Central memory CD8-positive, alpha-beta T cell (primary cell): ENCODE measurements at places on chromosomes 7 and 10.

DNA sequence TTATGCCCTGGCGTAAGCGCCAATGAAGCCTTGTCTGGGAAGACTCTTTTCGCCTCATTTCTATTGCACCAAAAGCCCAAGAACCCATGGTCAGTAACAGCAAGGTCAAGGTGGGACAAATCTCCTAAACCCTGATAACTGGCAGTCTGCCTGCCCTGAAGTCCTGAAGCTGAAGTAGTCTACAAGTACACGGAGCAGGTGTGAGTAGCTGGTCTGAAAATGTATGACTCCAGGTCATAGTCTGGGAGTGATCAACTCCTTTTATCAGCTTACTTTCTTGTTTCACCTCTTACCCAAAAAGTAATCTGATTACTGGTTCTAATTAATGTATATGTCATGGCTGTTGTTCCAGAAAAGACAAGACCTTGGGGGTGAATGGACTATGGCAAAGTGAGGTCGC is 107.3 kb upstream of the EFCAB10 start:
- no peak for DNase-seq

DNA sequence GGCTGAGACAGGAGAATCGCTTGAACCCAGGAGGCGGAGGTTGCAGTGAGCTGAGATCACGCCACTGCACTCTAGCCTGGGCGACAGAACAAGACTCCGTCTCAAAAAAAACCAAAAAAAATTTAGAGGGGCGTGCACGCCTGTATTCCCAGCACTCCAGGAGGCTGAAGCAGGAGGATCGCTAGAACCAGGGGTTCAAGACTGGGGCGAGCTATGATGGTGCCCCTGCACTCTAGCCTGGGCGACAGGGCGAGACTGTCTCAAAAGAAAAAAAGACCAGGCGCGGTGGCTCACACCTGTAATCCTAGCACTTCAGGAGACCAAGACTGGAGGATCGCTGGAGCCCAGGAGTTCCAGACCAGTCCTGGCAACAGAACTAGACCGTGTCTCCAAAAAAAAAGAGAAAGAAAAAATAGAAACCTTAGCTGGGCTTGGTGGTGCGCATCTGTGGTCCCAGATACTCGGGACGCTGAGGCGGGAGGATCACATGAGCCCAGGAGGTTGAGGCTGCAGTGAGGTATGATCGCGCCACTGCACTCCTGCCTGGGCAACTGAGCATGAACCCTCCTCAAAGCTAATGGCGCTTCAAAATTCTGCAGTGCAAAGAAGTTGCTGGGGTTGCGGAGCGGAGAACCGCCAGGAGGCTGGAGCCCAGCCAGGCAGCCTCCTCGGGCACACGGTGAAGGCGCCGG is 382 bp upstream of the MBLAC1 start:
- no peak for DNase-seq

GRCh38 chr10:71835671-71836595 is 15.1 kb downstream of the PSAP start:
- no peak for DNase-seq

DNA sequence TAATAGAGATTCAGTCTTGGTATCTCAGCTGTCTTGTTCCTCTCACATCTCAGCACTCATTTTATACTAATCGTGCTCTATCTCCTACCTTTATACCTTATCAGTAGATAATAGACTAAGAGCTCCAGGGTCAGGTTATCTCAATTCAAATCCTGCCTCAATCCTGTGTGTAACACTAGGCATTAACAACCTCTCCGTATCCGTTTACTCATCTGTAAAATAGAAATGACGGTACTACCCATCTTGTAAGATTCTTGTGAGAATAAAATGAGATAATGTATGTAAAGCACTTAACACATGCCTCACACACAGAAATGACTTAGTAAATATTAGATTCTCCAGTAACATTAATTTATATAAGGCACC is 622 bp upstream of the P4HA1 start:
- DNase-seq: no peak

- DNase-seq: no peak
Observed at GRCh38 chr10:102832987-102833386, 4.2 kb downstream of the CYP17A1 start.

- DNase-seq: no peak
Observed at GRCh38 chr7:141674171-141674671, 27.7 kb downstream of the DENND11 start.

DNA sequence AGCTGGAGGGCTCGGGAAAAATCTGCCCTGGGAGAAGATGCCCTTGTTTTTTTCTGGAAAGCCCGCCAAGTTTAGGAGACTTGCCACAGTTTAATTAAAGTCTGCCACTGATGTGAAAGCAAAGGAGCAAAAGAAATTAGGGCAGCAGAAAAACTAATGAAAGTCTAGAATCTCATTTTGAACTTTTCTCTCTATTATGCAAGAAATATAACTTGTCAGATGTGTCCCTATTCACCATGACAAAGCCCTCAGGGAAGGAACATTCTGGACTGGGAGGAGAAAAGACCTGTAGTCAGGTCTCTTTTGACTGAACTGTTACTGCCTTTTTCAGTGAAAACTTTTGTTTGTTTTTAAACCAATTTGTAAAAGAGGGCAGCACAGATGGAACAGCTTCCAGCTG is 715.5 kb downstream of the SORCS3 start:
- no peak for DNase-seq

DNA sequence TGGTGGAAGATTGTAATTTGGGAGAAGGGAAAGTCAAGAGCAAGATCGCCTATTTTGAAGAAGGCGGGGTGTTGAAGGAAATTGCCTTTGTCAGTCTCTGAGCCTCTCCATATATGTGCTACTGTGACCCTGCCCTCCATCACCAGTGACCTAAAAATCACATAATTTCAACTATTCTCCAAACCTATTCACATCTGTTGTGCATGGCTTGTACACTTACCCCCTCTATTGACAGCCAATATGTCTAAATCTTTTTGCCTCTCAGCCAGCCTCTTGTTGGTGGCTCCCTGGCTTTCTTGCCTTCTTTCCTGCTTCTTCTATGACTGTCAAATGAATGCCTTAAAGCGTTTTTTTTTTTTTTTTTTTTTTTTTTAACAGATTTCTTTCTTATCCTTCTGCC is 295.6 kb downstream of the AUTS2 start:
- no peak for DNase-seq

GRCh38 chr10:31773749-31774298 is 154.8 kb downstream of the ARHGAP12 start:
- DNase-seq: no peak

DNA sequence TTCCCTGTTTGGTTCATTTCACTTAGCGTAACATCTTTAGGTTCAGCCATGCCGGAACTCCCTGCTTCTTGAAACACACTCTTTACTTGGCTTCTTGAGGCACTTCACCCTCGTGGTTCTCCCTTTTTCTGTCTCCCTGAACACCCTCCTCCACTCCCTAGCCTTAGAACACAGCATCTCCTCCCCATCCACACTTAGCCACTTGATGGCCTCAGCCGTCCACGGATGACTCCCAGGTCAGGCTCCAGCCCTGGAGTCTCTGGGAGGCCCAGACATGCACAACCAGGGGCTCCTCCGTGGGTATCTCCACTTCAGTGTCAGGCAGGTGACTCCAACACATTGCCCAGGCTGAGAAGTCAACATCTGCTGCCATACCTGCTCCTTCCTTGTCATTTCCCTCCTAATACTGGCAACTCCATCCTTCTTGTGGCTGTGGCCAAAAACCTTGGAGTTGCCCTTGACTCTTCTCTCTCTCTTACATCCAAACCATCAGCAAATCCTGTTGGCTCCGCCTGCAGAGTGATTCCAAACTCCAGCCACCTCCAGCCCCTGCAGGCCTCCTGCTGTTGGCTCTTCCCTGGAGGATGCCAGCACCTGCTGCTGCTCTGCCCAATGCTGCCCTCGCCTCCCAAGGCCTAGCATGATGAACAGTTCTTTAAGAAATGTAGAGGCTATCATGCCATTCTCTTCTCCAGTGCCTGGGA is 8.4 kb upstream of the INMT start:
- no peak for DNase-seq

- DNase-seq: no peak
Observed at GRCh38 chr10:84198206-84198915, 4.0 kb downstream of the CDHR1 start.

- no peak for DNase-seq
Observed at GRCh38 chr7:49995681-49996080, 97.4 kb downstream of the ZPBP start.

- no peak for DNase-seq
Observed at GRCh38 chr10:34674176-34674575, 140.9 kb downstream of the PARD3 start.

GRCh38 chr7:98831641-98832221 is 38.1 kb downstream of the TMEM130 start:
- no peak for DNase-seq

- DNase-seq: no peak
Observed at GRCh38 chr7:69871886-69872569, 273.8 kb downstream of the AUTS2 start.

DNA sequence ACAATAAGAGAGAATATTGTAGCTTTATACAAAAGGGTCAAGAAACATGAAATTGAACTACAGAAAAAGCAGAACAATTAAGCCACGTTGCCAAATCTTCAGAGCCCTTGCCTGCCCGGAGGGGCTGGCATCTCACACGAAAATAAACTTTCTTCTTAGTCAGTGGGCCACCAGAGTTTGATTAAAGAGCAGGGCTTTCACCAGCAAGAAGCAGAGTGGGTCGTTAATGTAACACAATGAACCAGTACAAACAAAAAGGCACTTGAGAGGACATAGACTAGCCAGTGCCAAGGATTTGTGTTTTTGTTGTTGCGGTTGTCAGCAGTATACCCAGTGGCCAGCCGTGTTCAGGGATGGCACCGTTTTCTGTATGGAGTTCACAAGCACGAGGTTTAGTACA is 155.4 kb downstream of the NRP1 start:
- no peak for DNase-seq

DNA sequence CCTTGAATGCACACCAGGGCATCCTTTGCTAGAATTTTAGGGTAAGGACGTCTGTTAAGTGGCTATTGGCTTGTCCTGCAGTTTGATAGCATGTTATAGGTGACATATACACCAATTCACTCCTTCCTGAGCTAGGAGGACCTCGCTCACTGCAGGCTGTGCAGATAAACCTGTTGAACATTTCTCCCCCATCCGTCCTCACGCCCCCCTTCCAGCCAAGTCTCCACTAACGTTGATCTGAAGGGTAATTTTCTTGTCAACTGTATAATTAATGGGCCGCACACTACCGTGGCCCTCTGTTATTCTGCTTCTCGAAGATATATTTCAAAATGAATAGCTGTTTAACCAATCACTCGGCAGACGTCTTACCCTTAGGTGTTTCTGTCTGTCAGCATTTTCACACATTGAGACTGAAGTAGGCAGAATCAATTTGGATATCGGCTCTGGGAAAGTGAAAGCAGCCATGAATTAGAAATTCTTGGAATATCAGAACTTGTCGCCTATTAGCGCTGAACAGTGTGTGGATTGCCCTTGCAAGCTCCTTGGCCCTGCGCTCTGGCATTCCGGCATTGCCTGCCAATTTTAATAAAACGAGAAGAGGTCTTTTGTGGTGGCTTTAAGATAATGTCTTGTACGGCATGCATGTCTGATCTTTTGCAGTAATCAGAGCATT is 905.3 kb downstream of the TYW1 start:
- DNase-seq: no peak

DNA sequence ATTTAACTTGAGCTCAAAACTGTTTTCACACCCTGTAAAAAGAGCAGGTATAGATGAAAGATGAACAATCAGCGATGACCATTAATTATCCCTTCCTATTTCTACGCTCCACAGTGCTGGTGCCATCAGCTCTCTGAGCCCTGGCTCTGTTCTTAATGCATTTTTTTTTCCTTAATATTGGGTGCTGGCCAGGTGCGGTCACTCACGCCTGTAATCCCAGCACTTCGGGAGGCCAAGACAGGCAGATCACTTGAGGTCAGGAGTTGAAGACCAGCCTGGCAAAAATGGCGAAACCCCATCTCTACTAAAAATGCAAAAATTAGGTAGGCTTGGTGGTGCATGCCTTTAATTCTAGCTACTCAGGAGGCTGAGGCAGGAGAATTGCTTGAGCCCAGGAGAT is 4.2 kb downstream of the STEAP4 start:
- no peak for DNase-seq

- no peak for DNase-seq
Observed at GRCh38 chr7:7681191-7681935, 37.0 kb downstream of the RPA3 start.

DNA sequence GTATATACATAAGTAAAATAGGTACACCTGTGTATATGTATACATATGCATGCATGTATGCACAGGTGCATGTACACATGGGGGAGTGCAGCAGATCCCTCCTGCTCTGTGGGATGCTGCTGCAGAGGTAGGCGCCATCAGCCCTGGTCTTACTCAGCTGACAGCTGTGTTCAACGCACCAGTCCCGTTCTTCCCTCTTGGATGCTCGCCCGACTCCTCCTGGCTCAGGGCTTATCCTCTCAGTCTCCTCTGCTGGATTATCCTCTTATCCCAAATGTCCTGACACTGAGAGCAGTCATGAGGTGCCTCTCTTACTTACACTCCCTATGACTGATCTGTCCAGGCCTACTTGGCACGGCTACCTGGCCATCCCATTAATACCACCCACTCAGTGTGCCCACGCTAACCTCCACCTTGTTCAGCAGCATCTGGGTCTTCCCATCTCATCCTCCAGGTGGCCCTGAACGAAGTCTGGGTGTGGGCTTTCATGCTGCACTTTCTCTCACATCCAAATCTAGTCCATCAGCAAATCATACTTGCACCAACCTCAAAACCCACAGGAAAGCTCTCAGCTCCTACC is 357.1 kb downstream of the TCERG1L start:
- DNase-seq: no peak

GRCh38 chr7:15571301-15571878 is 9.6 kb upstream of the AGMO start:
- DNase-seq: no peak

DNA sequence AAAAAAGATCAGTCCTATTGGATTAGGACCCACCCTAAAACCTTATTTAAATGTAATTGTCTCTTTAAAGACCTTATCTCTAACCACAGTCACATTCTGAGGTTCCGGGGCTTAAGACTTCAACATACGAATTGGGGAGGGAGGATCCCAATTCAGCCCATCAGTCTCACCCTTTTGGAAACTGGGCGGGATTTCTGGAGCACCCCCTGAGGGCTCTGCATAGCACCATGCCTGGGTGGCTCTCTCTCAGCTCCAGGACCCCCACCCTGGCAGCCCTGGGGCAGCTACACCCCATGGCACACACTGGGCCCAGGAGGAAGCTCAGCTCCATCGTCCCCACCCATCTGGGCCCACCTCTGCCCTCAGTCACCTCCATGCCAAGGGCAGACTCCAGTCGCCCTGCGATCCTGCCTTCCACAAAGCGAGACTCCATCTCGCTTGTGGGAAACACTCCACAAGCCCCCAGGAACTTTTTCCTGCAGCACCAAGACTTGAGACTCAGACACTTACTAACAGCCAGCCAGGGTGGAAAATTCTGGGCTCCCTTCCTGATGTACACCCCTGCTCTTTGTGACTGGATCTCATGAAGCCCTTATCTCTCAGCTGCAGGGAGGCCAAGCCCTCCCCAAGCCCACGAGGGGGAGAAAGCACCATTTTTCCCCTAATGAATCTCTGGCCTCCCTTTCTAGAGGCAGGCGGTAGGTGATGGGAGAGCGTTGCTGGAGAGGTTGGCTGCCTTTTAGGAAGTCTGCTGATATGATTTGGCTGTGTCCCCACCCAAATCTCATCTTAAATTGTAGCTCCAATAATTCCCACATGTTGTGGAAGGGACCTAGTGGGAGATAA is 90.8 kb upstream of the KDM7A start:
- no peak for DNase-seq
